ENCODE measurements at places on chromosomes 1 and 21. TPM values are rescaled to one million over a fixed set of nuclear protein-coding genes. Genes with fewer than 3 reads are reported as not detected.

DNA sequence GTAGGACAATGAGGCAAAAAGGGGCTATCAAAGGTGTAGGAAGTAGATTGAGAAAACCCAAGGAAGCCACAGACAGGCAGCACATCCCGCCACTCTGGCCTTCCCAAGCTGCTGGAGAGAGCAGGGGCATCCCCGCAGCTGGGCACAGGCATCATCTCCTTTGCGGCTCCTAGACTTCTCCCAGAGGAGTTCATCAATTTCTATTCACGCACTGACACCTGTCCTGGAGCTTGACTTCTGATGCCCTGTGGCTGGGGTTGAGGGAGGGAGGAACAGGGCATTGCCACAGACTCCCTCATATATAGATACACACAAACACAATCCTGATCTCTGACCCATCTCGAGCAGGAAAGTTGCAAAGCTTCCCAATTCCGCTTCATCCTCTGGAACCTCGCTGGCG is 1.9 kb upstream of the TFAP2E start:
- no peak for DNase-seq

GRCh38 chr1:218383051-218383450 is 37.9 kb downstream of the TGFB2 start:
- no peak for DNase-seq

DNA sequence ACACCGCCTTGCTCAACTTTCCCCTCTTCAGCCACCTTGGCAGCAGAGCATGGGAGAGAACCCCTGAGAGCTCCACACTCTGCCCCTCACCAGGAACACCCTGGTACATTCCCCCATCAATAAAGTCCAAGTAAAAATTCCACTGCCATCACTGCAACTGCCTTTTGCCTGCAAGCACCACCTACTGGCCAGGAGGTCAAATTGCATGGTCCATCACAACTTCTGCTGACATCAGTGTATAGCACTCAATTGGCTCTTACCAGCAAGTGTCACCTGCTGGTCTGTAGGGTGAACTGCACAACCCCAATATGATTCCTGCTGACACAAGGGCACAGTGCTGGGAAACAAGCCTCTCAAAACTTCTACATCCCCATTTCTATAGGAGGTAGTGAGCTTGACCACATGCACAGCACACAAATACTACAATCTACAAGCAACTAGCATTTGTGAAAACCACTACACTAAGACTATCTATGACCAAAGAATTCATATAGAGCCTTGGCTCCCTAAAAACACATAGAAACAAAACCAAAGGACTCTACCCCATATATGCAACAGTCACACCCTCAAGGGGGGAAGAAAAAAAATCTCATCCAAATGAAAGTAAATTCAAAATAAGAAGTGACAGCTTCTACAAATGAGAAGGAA is 69.2 kb downstream of the FASLG start:
- DNase-seq = no peak

DNA sequence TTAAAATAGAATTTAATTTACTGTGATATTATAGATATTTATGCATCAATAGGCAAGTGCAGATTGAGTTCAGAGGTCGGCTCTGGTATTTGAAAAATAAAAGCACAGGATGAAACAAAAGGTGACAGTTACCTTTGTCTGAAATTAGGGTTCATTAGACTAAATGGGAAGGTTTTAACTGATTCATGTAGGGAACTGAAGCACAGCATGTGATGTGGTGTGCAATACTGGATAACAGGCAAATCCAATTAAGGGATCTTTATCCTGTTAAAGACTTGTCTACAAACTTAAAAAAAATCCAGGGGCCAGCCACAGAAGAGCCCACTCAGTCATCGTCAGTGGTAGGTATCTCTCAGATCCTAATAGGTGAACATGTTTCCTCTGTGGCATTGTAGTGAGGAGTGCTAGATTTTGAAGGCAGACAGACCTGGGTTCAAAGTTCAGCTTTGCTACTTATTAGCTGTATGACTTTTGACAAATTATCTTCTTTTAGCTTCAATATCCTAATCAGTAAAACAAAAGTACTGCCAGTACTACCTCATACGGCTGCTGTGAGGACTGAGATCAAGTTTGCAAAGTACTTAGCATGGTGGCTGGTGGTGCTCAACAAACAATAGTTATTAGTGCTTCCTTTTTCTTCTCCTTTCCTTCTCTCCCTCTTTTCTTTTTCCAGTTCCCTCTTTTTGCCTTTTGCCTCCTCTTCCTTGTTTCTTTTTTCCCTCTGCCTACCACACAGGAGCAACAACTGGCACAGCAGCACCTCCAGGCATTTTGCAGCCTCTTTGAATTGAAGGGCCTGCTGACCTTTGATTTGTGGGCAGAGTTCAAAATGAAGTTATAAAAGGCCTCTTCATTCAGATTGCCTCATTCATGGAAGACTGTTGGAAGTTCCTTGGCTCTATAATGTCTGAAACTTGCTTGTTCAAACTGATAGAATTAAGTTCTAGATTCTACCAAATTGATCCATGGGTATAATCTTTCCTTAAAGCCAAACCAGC is 44.9 kb upstream of the FOXD3 start:
- DNase-seq = no peak

DNA sequence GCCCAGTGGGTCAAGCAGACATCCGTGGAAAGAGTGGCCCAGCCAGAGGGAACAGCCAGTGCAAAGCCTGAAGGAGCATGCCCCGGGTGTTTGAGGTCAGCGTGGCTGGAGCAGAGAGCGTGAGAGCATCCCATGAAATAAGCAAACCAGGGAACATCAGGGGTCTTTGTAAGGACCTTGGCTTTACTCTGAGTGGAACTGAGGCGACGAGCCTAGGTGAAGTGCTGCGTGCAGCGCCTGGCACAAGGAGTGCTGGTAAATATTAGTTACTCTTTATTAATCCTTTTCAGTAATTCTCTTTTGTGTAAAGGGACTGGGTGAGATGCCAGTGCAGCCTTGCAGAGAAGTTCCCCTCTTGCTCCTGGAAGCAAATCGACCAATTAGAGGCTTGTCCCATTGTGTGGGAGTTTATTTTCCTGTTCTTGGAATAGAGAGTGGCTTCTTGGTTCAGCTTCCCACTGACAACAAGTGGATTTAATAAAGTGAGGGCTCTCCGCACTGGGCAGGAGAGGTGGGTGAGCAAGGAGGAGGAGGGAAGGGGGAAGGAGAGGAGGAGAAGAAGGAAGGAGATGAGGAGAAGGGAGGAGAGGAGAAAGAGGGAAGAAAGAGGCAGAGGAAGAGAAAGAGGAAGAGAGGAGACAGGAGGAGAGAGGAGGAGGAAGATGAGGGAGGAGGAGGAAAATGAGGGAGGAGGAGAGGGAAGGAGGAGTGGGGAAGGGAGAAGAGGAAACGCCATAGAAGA is 37.6 kb upstream of the DISP3 start:
- no peak for DNase-seq

The PRKAB2 gene
- 7.7 TPM for total RNA-seq

The RIMS3 gene
- total RNA-seq = under 0.01 TPM

The WNT4 gene
- 0.29 TPM for total RNA-seq

The NGF gene
- total RNA-seq = not detected
